ENCODE measurements at places on chromosomes 7 and 10. TPM values are rescaled to one million over a fixed set of nuclear protein-coding genes. Genes with fewer than 3 reads are reported as not detected.

- no peaks in the 10 kb centered on the region for H3K27me3 ChIP-seq
- peak; percentile 77 for DNase-seq
- no peaks in the 10 kb centered on the region for H3K36me3 ChIP-seq
- H3K27ac ChIP-seq: peak overlapping the region; percentile 95
- peak overlapping the region; percentile 23 for H3K4me3 ChIP-seq
Measured at GRCh38 chr10:17206210-17206709, 4.8 kb upstream of the TRDMT1 start.

DNA sequence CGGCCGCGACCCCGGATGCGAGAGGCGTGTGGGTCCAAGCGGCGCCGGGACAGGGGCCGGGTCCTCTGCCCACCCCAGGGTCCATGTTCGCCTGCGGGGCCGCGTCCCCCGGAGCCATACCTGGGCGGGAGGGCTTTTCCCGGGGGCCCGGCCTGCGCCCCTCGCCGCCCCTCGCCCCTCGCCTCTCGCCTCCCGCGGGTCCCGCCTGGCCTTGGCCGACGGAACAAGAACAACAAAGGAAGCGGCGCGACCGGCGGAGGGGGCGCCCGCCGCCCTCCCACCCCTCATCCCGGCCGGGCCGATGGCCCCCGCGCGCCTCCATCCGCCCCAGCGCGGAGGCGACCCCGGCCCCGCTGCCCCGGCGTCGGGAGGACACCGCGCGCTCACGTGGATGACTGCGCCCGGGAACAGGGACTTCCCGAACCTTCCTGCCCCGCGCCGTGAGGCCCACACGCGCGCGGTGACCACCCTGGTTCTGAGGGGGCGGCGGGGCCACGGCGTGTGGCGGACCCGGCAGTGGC, 348.2 kb downstream of the DNAJB6 start:
- no peak for DNase-seq
- H3K4me3 ChIP-seq: no peak overlapping the region
- no peaks in the 10 kb centered on the region for H3K27me3 ChIP-seq
- no peak overlapping the region for H3K27ac ChIP-seq

- H3K27me3 ChIP-seq: no peaks in the 10 kb centered on the region
- H3K27ac ChIP-seq: no peak overlapping the region
- no peak overlapping the region for H3K4me3 ChIP-seq
- no peak for DNase-seq
- H3K4me1 ChIP-seq: no peaks in the 10 kb centered on the region
Measured at GRCh38 chr7:101558742-101559325, 70.3 kb downstream of the MYL10 start.

GRCh38 chr7:112898432-112899290, 108.5 kb upstream of the TMEM168 start:
- peaks cover 12% of the 10 kb centered on the region for H3K36me3 ChIP-seq
- no peaks in the 10 kb centered on the region for H3K27me3 ChIP-seq
- H3K4me1 ChIP-seq: no peaks in the 10 kb centered on the region
- no peak overlapping the region for H3K4me3 ChIP-seq
- peak; percentile 84 for DNase-seq
- H3K27ac ChIP-seq: no peak overlapping the region

DNA sequence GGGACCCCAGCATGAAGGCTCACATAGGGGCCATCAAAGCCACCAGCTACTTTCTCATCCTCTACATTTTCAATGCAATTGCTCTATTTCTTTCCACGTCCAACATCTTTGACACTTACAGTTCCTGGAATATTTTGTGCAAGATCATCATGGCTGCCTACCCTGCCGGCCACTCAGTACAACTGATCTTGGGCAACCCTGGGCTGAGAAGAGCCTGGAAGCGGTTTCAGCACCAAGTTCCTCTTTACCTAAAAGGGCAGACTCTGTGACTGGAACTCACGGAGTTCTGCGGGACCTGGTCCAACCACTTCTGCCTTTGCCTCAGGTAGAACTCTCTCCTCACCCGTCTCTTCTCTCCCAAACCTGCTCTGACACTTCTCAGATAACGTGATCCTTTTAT, 945 bp downstream of the TAS2R40 start:
- peaks cover 16% of the 10 kb centered on the region for H3K27me3 ChIP-seq
- H3K4me3 ChIP-seq: no peak overlapping the region
- H3K27ac ChIP-seq: no peak overlapping the region
- no peaks in the 10 kb centered on the region for H3K4me1 ChIP-seq
- H3K36me3 ChIP-seq: no peaks in the 10 kb centered on the region

GRCh38 chr10:129897871-129898626, 66.0 kb downstream of the EBF3 start:
- no peaks in the 10 kb centered on the region for H3K27me3 ChIP-seq
- H3K27ac ChIP-seq: no peak overlapping the region
- DNase-seq: no peak
- no peak overlapping the region for H3K4me3 ChIP-seq

DNA sequence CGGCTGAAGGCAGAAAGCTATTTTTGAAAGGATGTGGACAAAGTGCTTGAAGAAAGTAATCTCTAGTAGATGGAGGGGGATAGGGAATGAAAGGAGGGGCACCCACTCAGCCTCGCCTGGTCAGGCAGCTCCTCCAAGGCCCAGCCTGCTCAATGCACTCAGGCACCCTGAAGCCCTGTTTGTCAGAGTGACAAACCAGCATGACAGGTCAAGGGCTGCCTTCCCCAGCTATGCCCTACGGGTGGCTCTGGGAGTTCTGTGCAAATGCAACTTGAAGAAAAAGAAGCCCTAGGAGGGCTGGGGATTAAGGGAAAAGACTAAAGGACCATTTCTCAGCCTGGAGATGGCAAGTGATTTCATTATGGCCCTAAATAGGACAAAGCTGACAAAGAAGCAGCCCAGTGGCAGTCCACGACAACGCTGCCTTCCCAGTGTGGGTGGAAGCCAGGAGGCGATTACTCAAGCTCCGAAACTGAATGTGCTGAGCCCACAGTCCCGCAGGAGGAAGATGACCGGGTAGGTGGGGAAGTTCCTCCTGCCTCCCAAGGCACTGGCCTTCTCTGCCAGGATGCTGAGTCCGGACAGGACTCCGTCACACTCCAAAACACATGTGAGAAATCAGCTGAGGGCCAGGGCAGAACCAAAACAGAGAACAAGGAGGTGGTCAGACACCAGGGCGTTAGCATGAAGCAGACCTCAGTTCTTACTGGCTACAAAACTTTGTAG, 16.3 kb downstream of the LIPA start:
- H3K27me3 ChIP-seq: no peaks in the 10 kb centered on the region
- no peaks in the 10 kb centered on the region for H3K36me3 ChIP-seq
- DNase-seq: no peak
- H3K27ac ChIP-seq: no peak overlapping the region
- no peaks in the 10 kb centered on the region for H3K4me1 ChIP-seq

GRCh38 chr10:35520996-35521395, 84.1 kb upstream of the GJD4 start:
- H3K27ac ChIP-seq: no peak overlapping the region
- H3K36me3 ChIP-seq: no peaks in the 10 kb centered on the region
- no peak overlapping the region for H3K4me3 ChIP-seq
- no peak for DNase-seq
- H3K27me3 ChIP-seq: no peaks in the 10 kb centered on the region

DNA sequence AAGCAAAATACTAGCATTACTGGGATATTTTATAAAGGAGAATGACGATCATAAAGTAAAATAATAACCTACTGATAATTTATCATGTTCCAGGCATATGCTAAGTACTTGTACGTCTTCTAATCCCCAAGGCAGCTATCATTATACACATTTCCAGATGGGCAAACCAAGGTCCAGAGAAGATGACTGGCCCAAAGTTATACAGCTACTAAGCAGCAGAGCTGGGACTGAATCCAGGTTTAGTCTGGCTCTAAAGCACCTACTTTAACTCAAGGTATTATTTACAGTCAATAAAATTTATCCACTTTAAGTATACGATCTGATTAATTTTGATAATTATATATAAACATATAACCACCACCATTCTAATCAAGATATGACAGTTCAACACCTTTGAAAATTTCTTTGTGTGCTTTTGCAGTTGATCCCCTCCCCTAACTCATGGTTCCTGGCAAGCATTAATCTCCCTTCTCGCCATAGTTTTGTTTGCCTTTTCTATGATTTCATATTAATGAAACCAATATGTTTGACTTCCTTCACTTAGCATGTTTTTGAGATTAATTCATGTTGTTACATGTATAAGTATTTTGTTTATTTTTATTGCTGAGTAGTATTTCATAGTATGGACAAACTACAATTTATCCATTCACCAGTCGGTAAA, 126.7 kb downstream of the CPEB3 start:
- H3K4me3 ChIP-seq: no peak overlapping the region
- no peaks in the 10 kb centered on the region for H3K27me3 ChIP-seq
- H3K36me3 ChIP-seq: no peaks in the 10 kb centered on the region
- no peak overlapping the region for H3K27ac ChIP-seq

DNA sequence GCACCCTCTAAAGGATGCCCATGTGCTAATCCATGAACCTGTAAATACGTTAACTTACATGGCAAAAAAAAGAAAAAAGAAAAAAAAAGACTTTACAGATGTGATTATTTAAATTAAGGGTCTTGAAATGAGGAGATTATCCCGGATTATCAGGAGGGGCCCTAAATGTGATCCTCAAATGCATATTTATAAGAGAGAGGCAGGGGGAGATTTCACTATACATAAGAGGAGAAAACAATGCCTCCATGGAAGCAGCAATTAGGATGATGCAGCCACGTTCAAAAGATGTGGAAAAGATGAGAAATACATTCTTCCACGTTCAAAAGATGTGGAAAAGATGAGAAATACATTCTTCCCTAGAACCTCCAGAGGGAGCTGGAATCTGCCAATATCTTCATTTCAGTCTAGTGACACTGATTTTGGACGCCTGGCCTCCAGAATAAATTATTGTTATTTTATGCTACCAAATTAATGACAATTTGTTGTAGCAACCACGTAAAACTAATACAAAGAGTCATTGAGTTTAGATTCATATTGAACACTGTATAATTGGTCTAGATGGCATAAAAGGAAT, 328.4 kb upstream of the GNAI1 start:
- no peak overlapping the region for H3K4me3 ChIP-seq
- H3K27ac ChIP-seq: no peak overlapping the region
- H3K4me1 ChIP-seq: no peaks in the 10 kb centered on the region
- no peaks in the 10 kb centered on the region for H3K36me3 ChIP-seq
- DNase-seq: peak; percentile 15
- H3K27me3 ChIP-seq: no peaks in the 10 kb centered on the region

DNA sequence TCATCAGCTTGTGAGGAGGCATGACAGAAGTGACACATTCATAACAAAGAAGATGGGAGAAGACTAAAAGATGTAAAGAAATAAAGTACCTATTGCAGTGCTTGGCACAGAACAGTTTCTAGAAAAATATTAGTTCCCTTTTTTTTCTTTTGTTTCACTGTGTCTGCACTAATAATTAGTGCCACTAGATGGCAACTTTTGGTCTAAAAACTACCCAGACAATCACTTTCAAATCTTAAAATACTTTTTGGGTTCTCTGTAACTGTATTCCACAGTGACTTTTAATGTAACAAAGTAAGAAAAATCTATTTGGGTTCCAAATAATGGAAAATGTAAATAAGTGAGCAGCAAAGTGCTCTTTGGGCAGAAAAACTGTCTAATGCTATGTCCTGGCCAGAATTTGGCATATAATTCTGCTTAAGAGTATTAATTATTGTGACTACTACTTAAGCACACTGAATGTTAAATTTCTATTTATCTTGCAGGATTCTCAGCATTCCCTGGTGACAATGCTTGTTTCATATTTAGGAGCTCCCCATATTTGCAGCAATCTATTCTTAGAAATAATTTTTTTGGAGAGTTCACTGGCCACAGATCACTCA, 134.8 kb upstream of the KIF5B start:
- H3K27me3 ChIP-seq: no peaks in the 10 kb centered on the region
- DNase-seq: peak; percentile 73
- no peak overlapping the region for H3K27ac ChIP-seq
- no peak overlapping the region for H3K4me3 ChIP-seq
- H3K4me1 ChIP-seq: no peaks in the 10 kb centered on the region

DNA sequence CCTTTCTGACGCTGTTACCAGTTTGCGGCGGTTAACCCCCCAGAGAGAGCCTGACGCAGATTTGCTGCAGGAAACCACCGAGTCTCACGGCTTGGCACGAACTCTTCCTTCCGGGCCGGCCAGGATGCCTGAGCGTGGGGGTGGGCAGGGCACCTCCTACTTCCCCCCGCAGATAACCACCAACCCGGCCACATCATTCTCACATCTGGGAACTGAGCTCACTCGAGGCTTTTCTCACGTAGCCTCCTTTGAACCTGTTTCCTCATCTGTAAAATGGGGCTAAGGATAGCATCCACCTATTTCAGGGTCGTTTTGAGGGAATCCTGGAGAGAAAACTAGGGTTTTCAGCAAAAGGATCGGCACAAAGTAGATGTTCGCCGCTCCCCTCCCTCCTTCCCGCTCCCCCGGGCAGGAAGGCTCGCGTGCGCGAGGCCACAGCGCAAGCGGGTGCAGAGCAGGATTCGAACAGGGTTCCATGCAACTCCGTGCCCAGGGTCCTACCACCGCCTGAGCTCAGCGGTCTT, 23.6 kb downstream of the DDIT4 start:
- peaks cover 6% of the 10 kb centered on the region for H3K4me1 ChIP-seq
- no peak for DNase-seq
- no peak overlapping the region for H3K27ac ChIP-seq
- no peaks in the 10 kb centered on the region for H3K27me3 ChIP-seq
- peak overlapping the region; percentile 60 for H3K4me3 ChIP-seq
- no peaks in the 10 kb centered on the region for H3K36me3 ChIP-seq

GRCh38 chr10:128206676-128207075, 80.5 kb upstream of the MKI67 start:
- H3K27ac ChIP-seq: no peak overlapping the region
- no peaks in the 10 kb centered on the region for H3K4me1 ChIP-seq
- no peak overlapping the region for H3K4me3 ChIP-seq
- DNase-seq: no peak

GRCh38 chr10:97888641-97889262, 39.1 kb downstream of the GOLGA7B start:
- H3K27me3 ChIP-seq: peaks cover 10% of the 10 kb centered on the region
- H3K4me1 ChIP-seq: no peaks in the 10 kb centered on the region
- H3K36me3 ChIP-seq: no peaks in the 10 kb centered on the region
- no peak overlapping the region for H3K27ac ChIP-seq

DNA sequence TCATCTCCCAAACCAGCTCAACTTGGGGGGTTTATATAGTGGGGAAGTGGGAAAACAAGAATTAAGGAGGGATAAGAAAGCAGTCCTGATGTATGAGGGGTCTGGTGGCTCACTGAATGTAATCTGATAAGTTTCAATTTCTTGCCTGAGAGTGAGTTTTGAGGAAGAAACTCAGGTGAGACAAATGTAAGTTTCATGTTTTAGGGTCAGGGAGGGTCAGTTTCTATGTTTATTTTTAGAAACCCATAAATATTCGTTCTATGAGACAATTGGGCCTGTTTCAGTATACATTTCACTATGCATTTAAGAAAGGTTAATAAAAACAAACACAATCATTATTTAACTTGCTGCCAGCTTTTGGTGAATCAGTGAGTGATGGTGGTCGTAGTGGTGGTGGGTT, 128.0 kb upstream of the MBL2 start:
- DNase-seq: no peak
- no peak overlapping the region for H3K27ac ChIP-seq
- H3K4me1 ChIP-seq: no peaks in the 10 kb centered on the region
- H3K4me3 ChIP-seq: no peak overlapping the region
- H3K36me3 ChIP-seq: no peaks in the 10 kb centered on the region

The PNLIPRP1 gene
- not detected for total RNA-seq

The POR gene
- total RNA-seq: 106 TPM

The CREB3L2 gene
- 18.7 TPM for total RNA-seq

The OPN1SW gene
- not detected for total RNA-seq

Data from SJCRH30 (cell line).